ENCODE measurements at places on chromosomes 16 and 17.

GRCh38 chr17:304461-304860, 48.1 kb downstream of the RPH3AL start:
- no peak for DNase-seq

DNA sequence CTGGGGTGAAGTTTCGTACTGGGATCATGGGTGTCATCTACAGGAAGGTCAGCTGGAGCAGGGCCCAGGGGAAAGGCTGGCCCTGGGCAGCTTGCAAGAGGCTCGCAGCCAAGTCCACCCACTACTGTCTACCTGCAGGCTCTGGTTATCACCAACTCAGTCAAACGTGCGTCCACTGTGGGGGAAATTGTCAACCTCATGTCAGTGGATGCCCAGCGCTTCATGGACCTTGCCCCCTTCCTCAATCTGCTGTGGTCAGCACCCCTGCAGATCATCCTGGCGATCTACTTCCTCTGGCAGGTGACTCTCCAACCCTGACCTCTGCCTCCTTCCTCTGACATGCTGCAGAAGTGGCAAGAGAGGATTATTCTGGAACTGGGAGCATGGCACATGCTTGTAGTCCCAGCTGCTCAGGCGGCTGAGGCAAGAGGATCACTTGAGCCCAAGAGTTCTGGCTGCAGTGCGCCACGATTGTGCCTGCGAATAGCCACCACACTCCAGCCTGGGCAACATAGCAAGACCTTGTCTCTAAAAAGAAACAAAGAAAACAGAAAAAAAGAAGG, 29.2 kb downstream of the ABCC3 start:
- no peak for DNase-seq

DNA sequence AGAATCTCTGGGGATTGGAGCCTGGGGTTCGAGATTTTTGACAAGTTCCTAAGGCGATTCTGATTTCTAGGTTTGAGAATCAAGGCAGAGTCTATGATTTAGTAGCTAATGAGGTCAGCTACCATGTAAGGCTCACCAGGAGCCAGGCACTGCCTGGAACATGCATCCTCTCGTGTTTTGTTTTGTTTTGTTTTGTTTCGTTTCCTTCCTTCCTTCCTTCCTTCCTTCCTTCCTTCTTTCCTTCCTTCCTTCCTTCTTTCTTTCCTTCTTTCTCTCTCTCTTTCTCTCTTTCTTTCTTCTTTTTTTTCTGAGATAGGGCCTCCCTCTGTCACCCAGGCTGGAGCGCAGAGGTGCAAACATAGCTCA, 39.1 kb downstream of the SRCIN1 start:
- DNase-seq = no peak

DNA sequence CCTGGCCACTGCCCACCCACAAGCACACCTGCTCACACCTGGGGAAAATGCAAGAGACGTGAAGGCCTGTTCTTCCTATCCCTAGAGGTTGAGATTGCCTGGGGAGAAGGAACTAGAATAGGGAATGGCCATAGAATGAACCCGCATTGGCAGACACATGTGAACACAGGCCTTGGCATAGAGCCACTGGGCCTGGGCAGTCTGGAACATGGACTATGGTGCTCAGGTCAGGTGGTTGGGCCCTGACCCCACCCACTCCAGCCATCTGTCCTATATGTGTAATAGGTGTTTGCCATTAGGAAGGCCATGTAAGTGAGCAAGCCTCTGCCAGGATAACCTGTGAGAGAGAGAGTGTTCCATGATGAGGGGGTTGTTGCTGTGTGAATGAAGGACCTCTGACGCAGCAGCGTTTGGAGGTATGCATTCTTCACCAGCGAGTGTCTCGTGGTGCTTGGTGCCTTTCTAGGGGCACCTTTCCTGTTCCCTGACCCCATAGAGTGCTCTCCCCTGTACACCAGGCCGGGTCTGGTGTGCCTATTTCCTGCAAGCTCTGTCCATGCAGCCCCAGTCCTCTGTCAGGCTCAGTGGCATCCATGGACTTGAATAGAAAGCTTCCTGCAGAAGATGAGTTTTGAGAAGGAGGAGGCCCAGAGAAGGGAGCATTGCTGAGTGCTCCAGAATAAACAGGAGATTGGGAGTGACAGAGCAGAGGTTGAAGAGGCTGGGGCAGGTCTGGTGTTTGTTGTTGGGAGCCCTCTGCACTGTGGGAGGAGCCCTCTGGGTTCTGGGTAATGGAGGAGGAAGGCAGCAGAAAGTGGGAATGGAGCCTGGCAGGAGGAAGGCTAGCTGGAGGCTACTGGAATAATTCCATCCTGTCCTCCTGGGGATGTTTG, 15.6 kb downstream of the CTRL start:
- DNase-seq = no peak

- no peak for DNase-seq
Measured at GRCh38 chr17:42141382-42141781, 13.4 kb downstream of the RAB5C start.

- no peak for DNase-seq
Measured at GRCh38 chr16:68659412-68660358, 14.6 kb downstream of the CDH3 start.

GRCh38 chr16:85174871-85175723, 62.8 kb upstream of the CIBAR2 start:
- DNase-seq = no peak

DNA sequence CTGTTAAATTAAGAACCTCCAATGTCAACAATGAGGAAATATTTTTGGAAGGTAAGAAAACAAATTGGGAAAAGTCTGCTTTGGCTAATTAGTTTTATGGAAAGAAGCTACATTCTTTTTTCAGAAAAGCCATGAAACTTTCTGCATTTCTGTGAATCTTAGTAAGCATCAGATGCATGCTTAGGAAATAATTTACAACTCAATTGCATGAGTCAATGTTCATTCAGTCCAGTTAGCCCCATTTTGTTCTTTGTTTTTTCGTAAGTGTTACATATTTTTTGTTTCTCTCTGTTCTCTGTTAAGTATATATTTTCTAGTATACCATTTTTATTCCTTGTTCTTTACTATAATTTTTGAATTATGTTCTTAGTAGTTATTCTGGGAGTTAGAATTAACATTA, 195.2 kb upstream of the KIF2B start:
- no peak for DNase-seq

- DNase-seq = no peak
Measured at GRCh38 chr17:79341222-79341780, 266.7 kb downstream of the ENGASE start.

GRCh38 chr17:19534562-19535149, 1.0 kb downstream of the SLC47A1 start:
- peak; percentile 35 for DNase-seq

DNA sequence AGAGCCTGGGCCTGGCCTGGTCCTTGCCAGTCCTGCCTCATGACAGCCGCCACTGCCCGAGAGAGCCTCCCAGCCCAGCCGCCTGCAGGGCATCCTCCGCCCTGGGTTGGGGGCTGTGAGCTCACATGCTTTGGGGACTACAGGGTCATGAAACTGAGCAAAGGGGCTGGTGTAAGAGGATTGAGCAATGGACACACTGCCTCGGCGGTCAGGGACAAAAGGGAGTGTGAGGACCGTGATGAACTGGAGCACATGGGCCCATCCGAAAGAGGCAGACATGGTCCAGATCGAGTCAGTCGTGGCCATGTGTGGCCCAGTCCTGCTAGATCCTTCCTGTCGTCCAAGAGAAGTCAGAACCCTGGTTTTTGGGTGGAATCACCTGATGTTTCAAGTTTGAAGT, 52.3 kb downstream of the GSG1L start:
- DNase-seq = no peak

DNA sequence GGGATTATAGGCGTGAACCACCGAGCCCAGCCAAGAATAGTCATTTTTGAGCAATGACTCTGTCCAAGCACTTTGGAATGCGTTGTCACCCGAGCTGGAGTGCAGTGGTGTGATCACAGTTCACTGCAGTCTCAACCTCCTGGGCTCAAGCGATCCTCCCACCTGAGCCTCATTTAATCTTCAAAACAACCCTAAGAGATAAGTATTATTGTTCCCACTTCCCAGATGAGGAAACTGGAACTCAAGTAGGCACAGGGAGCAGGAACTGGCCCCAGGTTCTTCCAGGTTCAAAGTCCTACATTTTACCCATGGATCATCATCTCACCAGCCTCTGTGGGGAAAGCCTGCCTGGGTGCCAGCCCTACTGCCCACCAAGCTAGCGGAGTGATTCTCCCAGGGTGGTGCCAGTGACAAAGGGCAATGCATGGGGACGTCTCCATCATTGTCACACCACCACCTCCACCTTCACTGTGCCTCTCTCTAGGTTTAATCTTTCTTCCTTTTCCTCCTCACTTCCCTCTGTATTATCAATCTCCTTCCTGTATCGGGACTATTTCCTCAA, 11.3 kb upstream of the RNF157 start:
- no peak for DNase-seq

DNA sequence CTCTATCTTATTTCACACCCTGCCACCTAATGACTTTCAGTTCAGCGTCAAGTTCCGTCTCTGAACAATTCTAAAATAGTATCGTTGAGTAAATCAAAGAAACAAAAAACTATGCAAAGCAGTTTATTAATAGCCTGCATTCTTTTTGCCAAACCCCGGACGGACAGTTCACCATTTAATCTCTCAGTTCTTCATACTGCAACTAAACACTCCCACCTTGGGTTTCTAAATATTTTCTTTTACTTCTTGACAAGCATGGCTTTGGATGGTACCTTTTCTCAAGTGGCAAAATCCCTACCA, 1.2 kb downstream of the MYH11 start:
- no peak for DNase-seq

GRCh38 chr17:73539166-73539565, 105.1 kb downstream of the SDK2 start:
- no peak for DNase-seq

DNA sequence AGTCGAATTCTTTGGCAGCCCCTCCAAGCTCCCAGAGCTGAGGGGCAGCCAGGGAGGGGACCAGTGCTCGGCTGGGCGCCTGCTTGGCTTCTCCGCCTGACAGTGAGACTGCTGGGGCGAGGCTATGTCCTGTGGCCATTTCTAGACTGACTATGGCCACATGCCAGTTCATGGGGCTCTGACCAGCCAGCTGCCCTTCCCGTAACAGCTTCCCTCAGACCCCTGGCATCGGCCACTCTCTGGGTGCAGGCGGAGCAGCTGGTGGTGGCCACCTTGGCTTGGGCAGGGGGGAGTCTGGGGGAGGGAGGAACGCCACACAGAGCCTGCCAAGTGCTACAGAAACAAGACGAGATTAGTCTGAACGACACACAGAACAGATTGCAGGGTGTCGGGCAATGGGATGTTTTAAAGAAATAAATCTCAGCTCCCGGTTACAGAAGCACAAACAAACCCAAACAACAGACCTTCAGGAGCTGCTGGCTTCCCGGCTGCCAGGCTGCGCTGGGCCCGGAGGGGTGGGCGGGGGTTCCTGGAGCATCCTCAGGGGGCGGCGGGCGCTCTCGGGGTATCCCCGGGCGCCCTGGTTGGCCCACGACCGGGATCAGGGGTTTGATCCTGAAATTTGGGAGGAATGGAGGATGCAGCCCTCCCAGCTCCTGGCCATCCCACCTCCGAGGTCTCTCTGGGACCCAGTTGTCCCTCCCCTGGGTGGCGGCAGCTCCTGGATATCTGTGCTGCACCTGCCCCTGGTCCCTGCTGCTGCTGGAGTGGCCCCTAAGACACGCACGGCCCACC, 34.5 kb downstream of the TBC1D16 start:
- DNase-seq = no peak

GRCh38 chr17:66514227-66514806, 211.9 kb downstream of the PRKCA start:
- peak; percentile 55 for DNase-seq

DNA sequence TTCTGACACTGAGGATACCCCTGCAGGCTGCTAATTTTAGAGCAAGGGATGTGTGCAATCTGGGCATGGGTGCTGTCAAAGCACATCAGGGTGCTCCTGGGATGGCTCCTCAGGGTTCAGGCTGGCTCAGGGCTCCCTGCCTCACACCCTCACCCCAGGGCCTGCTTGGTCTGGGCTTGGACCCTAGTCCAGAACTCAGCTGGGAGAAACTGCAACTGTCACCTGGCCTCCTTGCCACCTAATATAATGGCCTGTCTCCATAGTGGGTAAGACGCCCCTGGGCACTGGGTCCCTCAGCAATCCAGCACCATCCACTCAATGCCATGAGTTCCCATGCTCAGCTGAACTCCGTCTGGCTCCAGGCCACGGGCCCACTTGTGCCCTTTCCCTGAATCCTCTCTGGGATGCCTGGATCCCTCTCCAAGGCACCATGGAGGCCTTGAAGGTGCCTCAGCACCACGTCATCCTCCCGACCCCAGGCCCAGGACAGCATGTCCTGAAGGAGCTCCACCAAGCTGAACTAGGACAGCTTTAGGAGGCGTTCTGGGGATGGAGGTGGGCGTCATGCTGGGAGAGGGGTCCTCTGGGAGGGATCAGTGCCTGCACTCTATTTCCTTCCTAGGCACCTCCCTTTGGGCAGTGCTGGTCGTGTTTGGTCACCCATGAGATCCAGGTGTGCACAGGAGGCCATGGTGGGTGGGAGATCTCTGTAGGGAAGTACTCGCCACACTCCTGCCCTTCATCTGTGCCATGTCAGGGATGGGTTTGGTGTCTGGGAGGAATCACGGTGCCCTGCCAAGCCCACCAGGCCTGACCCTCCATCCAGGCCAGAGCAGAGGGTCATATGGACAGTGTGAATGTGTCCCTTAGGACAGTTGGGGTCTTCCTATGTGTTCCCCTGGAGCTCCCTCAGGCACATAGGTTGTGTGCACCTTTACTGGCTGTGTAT, 1688.4 kb downstream of the TP53TG3F start:
- no peak for DNase-seq

DNA sequence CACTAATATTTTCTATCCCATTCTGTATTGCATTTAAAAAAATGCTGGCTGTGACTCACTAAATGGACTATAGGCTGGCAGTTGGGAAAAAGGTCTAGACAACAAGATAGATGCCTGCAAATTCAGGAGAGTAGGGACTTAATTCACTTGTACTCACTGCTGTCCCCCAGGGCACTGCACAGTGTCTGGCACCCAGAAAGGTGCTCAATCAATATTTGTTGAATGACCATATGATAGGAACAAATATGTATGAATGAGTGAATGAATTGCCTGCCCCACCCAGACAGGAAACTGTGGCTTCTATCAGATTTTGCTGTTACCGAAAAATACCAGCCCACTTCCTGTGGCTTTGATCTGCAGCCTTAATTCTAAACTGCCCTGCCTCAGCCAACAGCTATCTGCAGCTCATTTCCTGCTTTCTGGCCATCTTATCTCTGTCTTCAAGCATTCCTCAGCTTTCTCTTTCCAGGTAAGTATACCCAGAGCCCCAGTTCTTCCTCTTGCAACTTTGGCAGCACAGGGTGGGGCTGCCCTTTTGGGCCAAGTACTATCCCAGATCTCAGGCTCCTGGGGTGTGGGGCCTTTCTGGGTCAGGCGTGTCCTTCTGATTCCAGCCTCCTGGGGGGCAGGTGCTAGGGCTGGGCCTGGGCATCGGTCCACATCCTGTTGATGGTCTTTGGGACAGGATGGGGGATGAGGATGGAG, 15.3 kb upstream of the TNS4 start:
- peak; percentile 70 for DNase-seq

Data from activated T-cell treated with anti-CD3 and anti-CD28 coated beads, Interleukin-2, amount 50 U/mL, for 48 hours (primary cell).